ENCODE measurements at places on chromosomes 12 and 14.
A peak's percentile ranks its signal among the peaks of the same experiment; 100 is the strongest.

DNA sequence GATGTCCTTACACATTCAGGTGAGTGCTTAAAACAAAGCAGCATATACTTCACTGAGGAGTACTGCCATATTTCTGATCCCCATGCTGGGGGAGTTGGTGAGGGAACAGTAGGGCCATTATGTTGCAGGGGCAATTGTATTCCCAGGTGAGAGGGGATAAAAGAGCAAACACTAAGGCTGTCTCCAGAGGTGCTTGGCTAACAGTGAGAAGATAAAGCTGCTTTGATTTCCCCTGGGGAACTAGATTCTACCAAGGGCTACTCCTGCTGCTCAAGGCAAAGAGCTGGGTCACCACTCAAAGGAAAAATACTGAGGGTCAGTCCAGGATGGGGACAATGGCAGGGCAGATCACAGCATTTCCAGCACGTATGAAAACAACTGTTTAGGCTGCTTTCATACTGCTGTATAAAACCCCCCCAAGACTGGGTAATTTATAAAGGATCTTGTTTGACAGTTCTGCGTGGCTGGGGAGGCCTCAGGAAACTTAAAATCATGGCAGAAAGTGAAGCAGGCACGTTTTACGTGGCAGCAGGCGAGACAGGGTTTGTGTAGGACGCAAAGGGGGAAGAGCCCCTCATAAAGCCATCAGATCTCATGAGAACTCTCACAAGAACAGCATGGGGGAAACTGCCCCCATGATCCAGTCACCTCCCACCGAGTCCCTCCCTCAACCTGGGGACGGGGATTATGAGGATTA lies 47.8 kb upstream of the OR5AU1 start:
- DNase-seq = no peak

DNA sequence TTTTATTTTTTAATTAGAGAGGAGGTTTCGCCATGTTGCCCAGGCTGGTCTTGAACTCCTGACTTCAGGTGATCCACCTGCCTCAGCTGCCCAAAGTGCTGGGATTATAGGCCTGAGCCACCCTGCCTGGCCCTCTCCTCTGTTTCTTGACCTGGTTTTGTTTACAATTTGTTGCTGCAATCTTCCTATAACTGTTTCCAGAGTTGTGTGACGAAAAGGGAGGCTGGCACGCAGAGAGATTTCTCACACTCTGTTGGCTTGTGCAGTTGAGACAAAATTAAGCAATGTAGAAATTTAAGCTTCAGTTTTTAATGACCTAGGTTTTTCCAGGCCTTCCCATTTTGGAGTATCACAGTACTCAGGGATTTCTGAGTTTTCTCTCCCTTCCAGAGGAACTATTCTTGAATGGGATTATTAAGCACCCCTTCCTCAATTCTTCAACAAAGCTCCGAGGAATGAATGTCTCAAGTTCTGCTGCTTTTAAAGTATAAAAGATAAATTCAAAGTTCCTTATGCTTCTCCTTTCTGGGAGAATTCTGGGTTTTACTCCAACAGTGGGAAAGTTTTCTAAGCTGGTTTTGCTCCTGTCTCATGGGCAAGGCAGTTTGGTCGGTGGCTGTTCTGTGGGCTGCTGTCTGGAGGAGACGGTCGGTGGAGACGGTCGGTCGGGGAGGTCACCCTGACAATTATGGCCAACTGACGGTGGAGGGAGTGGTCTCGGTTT lies 20.4 kb upstream of the FOS start:
- no peak for DNase-seq

DNA sequence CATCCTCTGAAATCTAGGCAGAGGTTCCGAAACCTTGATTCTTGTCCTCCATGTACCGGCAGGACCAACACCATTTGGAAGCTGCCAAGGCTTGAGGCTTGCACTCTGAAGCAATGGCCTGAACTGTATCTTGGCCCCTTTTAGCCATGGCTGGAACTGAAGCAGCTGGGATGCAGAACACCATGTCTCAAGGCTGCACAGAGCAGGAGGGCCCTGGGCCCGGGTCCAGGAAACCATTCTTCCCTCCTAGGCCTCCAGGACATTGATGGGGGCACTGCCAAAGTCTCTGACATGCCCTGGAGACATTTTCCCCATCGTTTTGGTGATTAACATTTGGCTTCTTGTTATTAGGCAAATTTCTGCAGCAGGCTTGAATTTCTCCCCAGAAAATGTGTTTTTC lies 198.7 kb downstream of the EFCAB11 start:
- DNase-seq = no peak

DNA sequence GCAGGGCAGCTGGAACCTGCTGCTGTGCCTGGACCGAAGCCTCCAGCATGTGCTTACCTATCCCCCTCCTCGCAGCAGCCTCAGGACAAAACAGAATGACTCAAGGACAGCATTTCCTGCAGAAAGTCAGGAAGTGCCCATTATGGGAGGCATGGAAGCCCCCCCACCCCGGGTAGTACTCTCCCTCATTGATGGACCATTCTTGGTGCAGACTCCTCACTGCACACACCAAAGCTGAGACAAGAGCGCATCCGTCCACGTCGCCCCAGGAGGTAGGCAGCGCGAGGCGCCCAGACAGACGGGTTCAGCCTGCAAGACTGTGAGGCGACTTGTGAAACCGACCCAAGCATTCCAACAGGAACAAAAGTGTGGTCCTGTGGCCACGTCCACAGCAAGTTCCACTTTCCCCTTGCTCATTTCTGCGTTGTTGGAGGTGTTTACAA lies 243.9 kb upstream of the ATXN7L3B start:
- no peak for DNase-seq

DNA sequence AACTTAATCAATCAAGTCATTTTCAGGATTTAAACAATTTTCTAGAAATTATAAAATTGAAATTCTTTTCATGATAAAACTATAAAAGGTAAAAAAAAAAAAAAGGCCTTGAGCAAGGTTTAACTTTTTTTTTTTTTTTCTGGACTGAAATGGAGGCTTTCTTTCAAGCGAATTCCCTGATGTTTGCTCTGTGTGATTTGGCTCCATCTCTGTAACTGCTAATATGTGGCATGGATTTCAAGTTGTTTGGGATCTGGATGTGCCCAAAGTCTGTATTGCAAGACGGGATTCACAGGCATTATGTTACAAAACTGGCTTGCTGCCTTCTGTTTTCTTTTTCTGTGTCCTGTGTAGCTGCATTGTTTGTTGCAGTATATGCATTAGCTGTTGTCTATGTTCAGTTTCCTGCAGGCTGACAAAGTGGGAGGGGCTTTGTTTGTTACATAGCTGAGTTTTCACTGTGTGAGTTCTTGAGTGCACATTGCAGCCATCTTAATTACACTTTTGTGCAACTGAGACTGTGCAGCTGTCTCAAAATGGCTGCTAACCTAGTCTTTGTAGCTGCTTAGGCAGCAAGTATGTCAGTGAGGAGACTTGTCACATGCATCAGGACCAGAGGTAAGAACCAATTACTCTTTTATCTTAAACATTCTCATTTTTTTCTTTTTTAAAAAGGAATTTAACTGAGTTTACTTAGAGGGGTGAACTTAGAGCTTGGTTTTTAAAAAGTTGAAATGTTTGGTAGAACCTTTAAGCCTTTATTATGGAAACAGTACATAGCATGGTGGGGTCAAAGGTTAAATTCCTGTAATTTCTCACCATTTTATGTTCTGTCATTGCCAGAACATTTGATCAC lies 19.5 kb downstream of the ATF7IP start:
- peak; percentile 60 for DNase-seq

DNA sequence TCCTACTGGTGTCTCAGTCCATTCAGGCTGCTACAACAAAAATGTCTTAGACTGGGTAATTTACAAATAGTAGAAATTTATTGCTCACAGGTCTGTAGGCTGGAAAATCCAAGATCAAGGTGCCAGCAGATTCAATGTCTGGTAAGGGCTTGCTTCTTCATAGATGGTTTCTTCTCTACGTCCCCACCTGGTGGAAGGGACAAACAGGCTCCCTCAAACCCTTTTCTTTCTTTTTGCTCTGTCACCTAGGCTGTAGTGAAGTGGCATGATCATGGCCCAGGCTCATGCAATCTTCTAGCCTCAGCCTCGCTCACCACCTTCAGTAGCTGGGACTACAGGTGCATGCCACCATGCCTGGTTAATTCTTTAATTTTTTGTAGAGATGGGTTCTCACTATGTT lies 106.8 kb upstream of the RPH3A start:
- DNase-seq = no peak

DNA sequence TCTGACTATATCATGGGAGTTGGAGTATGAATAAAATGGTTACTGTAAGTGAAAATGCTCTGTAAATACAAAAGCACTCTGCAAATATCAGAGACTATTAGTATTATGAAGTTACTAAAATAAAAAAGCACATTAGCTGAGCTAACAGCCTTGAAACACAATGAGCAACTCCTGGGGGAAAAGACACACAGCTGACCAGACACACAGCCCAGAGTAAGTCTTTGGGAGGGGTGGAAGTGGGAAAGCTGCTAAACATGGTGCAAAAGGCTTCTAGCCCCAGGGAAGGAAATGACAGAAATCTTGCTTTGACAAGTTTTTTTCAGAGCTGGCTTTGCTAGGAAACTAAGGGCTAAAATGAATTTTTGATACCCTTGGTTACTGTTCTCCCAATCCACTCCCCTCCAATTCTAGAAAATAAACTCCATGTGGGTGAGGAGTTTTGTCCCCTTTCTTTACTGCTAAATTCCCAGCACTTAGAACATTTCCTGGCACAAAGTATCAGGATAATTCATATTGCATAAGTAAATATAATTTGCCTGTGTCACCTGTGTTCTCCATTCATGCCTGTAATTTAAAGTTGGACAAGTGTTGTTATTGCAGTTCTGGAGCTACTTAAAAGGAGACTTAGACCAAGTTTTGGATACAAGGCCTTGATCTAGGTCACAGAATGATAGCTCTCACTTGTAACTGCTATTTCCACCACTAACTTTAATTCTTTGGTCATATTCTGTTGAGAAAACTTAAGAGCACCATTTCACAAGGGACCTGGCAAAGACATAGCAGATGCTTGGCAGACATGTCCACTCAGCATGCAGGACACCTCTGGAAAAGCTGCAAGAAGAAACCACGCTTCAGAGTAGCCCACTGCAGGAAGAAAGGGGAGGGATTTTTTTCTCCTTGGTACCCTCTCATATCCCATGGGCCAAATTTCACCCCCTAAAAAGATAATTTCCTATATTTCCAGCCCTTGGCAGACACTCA lies 19.0 kb upstream of the RAB3IP start:
- DNase-seq = no peak

DNA sequence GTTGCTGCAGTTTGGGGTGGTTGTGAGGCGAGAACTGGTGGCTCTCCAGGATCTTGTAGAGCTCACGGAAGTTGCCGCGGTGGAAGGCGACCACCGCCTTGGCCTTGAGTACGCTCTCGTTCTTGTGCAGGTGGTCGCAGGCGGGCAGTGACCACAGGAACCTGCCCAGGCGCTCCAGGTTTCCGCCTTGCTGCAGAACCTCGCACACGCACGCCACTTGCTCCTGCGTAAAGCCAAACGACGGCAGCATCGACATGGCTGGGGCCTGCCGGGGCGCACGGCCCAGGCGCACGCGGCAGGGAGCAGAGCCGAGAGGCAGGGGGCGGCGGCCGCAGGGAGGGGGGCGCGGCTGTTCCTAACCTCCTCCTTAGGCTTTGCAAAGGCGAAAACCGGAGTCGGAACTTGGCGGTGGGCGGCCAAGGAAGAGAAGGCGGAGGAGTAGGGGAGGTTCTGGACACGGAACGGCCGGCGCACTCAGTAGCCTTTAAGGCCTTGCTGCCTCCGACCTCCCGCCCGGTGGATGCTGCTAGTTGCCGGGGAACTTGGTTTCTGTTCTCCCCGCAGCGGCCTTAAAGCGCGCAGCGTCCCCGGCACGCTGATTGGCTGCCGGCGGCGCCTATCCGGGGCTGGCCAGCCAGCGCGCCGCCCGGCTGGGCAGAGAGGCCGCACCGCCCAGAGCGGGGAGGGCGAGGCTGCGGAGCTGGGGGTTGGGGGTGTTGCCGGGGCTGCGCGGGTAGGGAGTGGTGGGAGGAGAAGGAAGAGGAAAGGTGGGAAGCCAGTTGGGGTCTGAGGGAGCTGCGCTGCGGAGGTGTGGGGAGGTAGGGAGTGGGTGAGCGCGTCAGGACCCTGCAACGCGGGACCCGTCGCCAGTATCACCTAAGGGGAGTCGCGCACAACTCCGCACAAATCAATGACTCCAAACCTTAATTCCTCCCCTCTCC lies at the start of gene SIX1:
TSS of gene SIX1 (minus strand) at position 544 of the 941 bp plus-strand sequence. CDS start at position 256, 288 bp downstream.
- DNase-seq = peak; percentile 88

DNA sequence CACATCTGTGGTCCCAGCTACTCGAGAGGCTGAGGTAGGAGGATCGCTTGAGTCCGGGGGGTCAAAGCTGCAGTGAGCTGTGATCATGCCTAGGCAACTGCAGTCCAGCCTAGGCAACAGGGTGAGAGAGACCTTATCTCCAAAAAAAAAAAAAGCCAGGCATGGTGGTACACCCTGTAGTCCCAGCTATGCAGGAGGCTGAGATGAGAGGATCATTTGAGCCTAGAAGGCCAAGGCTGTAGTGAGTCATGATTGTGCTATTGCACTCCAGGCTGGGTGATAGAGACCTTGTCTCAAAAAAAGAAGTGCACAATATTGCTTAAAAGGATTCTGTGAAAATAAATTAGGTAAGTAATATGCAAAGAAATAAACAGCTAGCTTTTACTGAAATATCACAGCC lies 17.0 kb downstream of the NAA25 start:
- DNase-seq = no peak

GRCh38 chr14:69079747-69080146 lies 73.2 kb downstream of the DCAF5 start:
- DNase-seq = no peak

DNA sequence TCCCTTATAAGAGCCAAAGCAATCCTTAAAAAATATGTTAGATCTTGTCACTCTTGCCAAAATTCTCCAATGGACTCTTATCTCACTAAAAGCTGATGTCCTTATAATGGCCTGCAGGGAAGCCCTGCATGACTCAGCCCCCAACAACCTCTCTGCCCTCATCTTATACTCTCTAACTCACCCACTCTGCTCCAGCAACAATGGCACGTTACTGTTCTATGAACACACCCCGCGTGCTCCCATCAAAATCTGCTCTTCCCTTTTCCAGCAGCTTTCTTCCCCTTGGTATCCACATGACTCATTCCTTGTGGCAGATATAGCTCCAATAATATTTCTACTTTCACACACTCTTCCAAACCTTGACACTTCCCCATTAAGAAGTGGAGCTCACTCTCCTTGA lies 108.1 kb downstream of the DENND5B start:
- no peak for DNase-seq

- peak; percentile 12 for DNase-seq
These were observed 103.6 kb downstream of the SSPN start for GRCh38 chr12:26298785-26299621.

GRCh38 chr14:75911883-75912282 lies 69.9 kb downstream of the TGFB3 start:
- DNase-seq = no peak

Measured in SK-N-SH (cell line).